ENCODE measurements at places on chromosomes 16 and 17.

GRCh38 chr16:54286090-54286365 lies 559 bp downstream of the IRX3 start:
- no peak for DNase-seq

DNA sequence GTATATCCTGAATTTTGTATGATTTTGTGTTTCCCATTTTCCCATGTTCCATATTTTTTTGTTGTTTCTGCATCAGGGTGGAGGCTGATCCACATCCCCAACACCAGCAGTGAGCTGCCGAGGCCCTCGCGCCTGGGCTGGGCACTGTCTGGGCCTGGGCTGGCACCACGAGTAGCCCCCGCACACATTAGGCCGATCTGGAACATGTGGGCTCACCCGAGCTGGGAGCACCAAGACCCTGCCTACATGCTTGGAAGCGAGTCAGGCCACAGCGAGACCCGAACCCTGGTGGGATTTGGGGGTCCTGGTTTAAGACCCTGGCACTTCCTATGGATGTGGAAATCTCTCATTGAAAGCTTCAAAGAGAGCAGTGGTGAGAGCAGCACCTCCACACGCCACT lies 8.5 kb downstream of the KCTD5 start:
- no peak for DNase-seq

DNA sequence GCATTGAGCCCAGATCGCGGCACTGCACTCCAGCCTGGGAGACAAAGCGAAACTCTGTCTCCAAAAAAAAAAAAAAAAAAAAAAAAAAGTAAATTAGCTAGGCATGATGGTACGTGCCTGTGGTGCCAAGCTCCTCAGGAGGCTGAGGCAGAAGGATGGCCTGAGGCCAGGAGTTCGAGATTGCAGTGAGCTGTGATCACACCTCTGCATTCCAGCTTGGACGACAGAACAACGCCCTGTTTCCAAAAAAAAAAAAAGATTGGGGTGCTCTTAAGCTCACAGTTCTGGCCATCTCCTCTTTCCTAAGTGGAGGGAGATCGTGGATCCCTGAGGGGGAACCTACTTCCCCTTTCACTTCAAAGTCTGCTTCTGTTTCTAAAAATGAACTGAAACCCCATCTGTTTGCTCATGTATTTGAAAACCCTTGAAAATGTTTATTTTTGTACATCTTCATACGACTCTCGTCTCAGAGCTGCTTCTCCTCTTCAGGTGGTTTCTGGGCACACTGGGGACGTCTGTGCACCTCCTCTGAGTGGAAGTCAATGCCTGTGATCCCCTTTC lies 138.8 kb downstream of the PRKCA start:
- DNase-seq = peak; percentile 53

DNA sequence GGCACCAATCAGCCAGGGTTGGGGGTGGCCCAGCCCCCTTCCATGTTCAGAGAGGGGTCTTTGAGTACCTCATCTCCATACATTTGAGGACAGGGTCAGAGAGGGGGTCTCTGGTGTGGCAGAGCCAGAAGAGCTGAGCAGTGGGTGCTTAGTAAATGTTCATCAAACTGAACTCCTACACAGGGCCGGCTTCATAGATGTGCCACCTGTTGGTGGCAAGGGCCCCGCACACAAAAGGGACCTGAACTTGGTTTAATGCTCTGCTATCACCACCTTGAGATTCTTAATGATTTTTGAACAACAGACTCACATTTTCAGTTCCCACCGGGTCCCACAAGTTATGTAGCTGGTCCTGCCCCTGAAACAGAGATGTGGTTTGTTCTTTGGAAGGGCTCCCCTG lies 9.0 kb upstream of the C1QL1 start:
- DNase-seq = no peak

DNA sequence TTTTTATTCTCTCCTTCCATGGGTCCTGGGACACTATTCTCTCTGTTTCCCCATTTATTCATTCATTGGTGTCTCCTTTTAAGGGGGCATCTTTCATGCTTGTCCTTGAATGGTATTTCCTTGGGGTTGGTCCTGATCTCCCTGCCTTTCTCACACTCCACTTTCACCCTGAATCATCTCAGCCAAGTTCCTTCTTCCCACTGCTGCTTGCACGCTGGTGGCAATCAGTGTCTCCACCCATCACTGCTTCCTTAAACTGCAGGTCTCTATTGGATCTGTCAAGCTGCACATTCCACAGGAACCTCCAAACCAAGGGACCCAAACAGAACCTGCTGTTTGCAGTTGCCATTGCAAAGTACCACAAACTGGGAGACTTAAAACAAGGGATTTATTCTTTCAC lies 89.3 kb upstream of the SDK2 start:
- DNase-seq = no peak

- no peak for DNase-seq
These were observed 92.0 kb upstream of the CHMP6 start for GRCh38 chr17:80899402-80900268.

GRCh38 chr17:1001640-1002411 lies 4.9 kb downstream of the TIMM22 start:
- no peak for DNase-seq

GRCh38 chr16:19844945-19845641 lies 39.6 kb downstream of the GPRC5B start:
- DNase-seq = no peak

GRCh38 chr17:69535016-69535570 lies 120.6 kb downstream of the MAP2K6 start:
- DNase-seq = no peak

- no peak for DNase-seq
These were observed 1425.1 kb upstream of the CDH8 start for GRCh38 chr16:63461248-63461841.

DNA sequence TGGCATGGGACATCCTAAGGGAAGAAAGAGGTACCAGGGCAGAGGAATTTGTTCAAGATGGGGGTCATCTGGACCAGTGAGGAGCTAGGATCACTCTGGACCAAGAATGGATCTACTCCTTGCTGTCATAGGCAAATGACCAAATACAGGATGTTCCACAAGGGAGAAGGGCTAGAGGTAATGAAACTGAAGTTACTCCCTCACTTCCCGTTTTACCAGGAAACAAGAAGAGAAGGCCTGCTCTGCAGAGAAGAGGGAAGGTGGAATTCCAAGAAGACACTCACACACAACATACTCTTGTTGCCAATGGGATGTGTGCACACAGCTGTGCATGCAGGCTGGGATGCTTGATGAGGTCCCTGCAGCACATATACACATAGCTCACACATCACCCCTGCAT lies 38.6 kb downstream of the NEUROD2 start:
- no peak for DNase-seq

GRCh38 chr16:3461151-3461550 lies 17.7 kb downstream of the NAA60 start:
- peak; percentile 24 for DNase-seq

GRCh38 chr17:45743626-45744326 lies 40.3 kb upstream of the CRHR1 start:
- no peak for DNase-seq

- no peak for DNase-seq
These were observed 15.5 kb upstream of the CUEDC1 start for GRCh38 chr17:57970710-57971109.

All from naive B cell (primary cell).